ENCODE measurements at places on chromosomes 1 and 21. TPM values are rescaled to one million over a fixed set of nuclear protein-coding genes. Genes with fewer than 3 reads are reported as not detected.

DNA sequence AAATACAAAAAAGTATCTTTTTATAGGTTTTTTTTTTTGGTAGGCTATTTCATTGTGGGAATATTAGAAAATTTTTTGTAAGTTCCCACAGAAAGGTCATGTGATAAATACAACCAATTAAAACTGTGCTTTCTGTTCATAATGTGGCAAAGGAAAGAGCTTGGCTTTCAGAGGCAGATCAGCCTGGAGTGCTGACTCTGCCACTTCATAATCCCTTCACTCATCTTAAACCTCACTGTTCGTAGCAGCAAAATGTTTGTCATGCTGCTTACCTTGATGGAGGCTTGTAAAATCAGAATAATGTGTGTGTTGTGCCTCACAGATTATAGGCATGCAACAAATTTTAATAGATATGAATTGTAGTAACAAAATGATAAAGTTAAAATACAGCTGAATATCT is 176.8 kb downstream of the ZP4 start:
- no peak for DNase-seq

- DNase-seq: no peak
Observed at GRCh38 chr1:116708255-116708900, 40.8 kb upstream of the IGSF3 start.

DNA sequence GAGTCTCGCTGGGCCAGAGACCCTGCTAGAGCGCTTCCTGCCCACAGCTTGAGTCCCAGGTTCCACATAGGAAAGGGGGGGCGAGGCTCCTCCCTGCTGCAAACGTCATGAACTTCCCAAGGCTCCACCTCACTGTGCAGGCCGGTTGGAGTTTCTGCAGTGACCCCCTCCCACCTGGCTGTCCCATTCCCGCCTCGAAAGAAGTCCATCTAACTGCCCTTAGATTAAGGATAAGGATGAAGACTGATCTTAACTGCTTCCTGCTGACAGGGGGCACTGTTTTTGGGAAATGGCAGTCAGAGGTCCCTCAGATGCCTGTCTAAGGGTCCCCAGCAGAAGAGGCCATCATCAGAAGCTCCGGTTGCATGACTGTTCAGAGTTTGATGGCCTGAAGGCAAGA is 62.7 kb downstream of the STUM start:
- no peak for DNase-seq

- DNase-seq: no peak
Observed at GRCh38 chr1:226226601-226227000, 3.1 kb downstream of the MIXL1 start.

GRCh38 chr1:17588048-17588871 is 48.8 kb downstream of the ARHGEF10L start:
- no peak for DNase-seq

DNA sequence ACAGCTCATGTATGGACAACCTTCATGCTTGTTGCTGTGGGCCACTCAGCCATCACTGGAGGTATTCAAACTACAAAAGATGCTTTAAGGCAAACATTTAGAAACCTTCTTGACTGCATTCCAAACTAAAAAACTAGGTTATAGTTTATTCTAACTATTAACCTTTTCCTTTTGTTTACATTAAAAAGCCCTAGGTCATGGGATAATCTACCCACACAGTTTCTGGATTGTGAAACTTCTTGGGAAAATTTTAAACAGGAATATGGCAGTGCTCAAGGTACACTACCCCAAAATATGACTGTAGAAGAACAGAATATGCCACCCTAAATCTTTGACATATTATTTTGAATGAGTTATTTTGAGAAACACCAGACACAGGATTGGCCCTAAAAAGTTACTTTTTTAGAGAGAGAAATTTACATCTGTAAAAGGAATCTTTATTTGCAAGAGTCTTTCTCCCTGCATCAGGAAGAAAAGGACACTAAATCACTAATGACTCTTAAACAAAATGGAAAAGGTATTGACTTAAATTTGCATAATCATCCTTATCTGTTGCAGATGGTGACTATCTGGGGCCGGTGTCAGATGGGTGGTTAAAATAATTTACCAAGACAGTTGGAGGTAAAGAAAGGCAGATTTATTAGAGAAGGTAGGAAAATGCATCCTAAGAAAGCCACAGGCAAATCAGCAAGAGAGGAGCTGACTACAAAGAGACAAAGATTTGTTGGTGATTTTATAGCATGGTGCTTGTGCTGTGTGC is 25.1 kb upstream of the NUF2 start:
- no peak for DNase-seq

Gene CFHR1
- total RNA-seq: 1.8 TPM

Gene YY1AP1
- total RNA-seq: 62.5 TPM

DNA sequence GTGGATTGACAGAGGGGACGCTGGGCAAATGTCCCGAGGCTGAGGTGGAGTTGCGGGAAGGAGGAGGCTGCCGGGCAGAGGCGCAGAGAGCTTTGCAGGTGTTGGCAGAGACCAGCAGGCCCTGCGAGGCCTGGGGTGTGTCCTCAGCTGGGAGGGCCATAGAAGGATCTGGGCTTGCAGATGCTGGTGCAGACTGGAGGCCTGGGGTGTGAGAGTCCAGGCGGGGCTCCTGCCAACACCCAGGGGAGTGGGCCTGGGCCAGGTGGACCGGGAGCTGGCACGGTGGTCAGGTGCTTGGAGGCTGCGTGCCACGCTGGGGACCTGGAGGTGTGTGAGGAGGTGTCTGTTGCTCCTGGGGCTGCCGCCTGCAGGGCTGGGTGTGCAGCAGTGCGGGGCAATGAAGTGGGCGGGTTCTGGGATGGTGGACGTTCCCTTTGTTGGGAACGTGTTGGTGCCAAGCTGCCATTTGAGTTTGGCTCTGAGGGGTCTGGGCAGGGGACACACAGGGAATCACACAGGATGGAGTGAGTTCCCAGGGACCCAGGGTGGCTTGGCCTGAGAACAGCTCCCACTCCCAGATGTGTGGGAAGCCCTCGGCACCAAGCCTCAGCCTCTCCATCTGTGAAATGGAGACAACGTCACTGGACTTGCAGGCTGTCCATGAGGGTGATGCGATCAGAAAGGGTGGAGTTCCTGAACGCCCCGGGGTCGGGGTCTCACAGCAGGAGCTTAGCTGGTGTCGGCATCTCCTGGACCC is 39.9 kb upstream of the POFUT2 start:
- DNase-seq: no peak

Gene CDC42
- 270 TPM for total RNA-seq

GRCh38 chr1:64884261-64885040 is 81.9 kb downstream of the JAK1 start:
- DNase-seq: no peak

DNA sequence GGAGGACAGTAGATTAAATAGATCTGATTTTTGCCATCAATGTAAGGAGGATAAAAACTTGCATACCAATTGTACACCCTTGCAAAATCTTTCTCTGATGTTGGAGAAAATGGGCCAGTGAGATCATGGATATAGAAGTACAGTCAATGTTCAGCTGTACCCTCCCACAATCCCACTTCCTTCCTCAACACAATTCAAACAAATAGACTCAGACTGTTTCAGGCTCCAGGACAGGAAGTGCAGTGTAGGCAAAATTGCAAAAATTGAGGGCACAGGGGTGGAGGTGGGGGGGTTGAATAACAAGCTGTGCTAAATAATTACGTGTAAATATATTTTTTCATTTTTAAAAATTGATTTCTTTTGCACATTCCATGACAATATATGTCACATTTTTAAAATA is 3.9 kb upstream of the IFI44 start:
- no peak for DNase-seq

Gene GSTM1
- total RNA-seq: not detected

- DNase-seq: peak; percentile 77
Observed at GRCh38 chr1:30525971-30526651, 197.3 kb downstream of the MATN1 start.

DNA sequence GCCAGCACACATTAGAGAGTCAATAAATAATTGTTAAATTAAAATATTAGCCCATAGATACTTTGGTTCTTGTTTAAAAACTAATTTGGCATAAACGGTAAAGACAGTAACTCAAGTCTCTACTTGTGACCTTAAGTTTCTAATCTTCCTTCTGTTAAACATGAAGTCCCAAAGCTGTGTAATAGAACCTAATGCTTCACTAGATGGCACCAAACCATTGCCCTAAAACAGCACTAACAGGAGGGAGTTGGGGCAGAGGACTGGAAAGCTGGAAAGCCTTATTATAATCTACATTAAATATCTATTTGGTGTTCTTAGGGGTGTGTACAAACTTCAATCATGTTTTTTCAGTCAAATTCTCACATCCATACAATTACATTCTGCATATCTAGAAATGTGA is 176.7 kb downstream of the OLFM3 start:
- no peak for DNase-seq

Gene LGR6
- 0.35 TPM for total RNA-seq

- DNase-seq: no peak
Observed at GRCh38 chr1:198913667-198914066, 274.8 kb downstream of the PTPRC start.

DNA sequence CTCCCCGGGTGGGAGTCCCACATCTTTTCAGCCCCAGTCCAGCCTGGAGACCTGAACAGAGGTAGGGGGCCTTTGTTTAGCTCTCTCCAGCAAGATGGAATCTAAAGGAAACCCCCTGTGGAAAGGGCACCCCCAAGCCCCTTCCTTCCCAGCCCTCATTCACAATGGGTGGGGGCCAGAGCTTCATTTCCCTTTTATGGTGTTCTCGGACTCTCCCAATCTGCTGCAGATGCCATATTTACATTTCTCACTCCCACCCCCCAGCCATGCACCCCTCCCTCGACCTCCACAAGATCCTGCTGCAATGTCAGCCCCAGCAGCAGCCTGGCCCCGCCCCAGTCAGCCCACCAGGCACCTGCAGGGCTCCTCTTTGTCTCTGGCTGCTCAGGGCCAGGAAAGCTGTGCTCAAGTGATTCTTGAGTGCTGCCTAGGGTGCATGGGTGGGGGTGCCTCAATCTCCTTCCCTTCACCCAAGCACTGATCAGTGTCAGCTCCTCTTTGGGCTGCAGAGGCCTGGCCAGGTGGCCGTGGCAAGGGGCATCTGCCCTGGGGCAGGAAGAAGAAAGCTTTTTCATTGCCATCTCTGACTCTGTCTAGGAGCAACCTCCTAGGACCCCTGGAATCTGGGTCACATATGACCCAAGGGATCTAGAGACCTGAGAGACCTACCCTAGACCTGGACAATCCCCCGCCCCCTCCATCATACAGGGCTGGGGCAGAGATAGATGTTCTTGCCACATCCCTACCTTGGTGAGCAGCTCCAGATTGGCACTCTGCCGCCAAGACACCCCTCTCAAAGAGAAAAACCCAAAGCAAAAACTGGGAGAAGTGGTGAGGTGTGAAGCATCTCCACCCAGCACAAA is 1.7 kb downstream of the KIF21B start:
- no peak for DNase-seq

Gene RNU1-3
- 6,165 TPM for total RNA-seq

Gene BMP8B
- 0.74 TPM for total RNA-seq

Gene HSD3B1
- not detected for total RNA-seq

- no peak for DNase-seq
Observed at GRCh38 chr1:4657960-4658541, 3.6 kb downstream of the AJAP1 start.

- DNase-seq: no peak
Observed at GRCh38 chr1:42837709-42838108, 8.7 kb upstream of the ZNF691 start.

DNA sequence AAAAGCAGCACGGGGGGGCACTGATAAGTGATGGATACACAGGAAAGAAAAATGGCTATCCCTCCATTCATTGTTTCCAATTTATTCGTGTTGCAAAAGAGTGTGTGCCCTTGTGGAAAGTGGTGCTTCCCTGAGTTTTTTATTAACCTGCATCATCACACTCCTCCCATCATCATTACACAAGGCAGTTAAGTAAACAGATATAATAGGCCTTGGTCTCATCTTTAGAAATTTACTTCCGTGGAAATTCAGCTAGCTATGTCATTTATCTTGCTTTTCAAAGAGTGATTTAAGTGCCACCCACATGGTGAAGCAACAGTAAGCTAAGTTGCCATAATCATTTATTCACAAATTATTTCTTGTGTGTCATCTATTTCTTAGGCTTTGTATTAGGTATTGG is 473.3 kb downstream of the NEGR1 start:
- no peak for DNase-seq

GRCh38 chr1:168917309-168917708 is 188.3 kb upstream of the DPT start:
- DNase-seq: no peak

DNA sequence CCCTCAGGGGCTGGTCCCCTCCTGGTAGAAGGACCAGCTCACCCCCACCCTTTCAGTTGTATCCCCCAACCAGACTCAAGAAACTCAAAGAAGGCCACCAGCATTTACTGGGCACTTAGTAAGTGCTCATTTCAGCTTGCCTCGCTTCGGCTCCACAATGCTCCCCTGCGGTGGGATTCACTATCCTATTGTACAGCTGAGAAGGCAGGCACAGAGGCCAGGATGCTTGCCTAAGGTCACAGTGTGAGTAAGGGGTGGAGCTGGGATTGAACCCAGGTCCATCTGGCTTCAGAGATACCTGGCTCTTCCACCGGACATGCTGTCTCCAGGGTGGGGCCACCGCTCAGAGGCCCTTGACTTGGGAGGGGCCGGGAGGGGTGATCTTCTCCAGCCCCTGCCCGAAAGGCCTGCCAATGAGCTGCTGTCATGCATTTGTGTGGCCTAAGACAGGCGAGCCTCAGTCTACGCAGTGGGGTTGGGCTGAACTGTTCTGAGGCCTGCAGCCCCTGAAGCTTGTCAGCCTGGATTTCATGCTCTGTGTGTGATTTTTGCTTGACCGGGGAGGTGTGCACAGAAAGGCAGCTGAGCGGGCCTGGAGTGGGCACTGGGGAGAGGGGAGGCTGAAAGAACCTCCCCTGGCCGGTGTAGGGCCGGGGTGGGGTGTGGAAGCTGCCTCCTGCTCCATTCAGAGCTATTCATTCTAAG is 48.1 kb downstream of the DMRTB1 start:
- no peak for DNase-seq

Gene GBP7
- not detected for total RNA-seq

DNA sequence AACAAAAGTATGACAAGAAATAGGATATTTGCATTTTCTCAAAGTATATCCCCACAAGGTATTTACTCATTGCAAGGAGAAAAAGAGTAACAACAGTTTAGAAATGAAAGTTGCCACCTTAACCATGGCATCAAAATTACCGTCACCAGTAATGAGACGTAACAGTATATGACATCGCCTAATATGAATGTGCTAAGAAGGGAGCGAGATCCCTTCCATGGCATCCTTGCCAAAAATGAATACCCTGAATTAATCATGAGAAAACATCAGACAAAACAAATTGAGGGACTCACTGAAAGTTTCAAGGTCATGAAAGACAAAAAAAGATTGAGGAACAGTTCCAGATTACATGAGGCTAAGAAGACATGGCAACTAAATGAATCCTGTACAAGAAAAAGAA is 78.9 kb upstream of the MROH9 start:
- DNase-seq: no peak

Gene CRNN
- not detected for total RNA-seq

GRCh38 chr1:166925810-166926478 is 49.4 kb downstream of the ILDR2 start:
- no peak for DNase-seq

Gene SPRR5
- not detected for total RNA-seq
